NCI-H345 (cell line): ENCODE measurements at places on chromosomes 2 and 18.

- no peak for DNase-seq
These were observed 2.4 kb upstream of the TMEM178A start for GRCh38 chr2:39663187-39663930.

DNA sequence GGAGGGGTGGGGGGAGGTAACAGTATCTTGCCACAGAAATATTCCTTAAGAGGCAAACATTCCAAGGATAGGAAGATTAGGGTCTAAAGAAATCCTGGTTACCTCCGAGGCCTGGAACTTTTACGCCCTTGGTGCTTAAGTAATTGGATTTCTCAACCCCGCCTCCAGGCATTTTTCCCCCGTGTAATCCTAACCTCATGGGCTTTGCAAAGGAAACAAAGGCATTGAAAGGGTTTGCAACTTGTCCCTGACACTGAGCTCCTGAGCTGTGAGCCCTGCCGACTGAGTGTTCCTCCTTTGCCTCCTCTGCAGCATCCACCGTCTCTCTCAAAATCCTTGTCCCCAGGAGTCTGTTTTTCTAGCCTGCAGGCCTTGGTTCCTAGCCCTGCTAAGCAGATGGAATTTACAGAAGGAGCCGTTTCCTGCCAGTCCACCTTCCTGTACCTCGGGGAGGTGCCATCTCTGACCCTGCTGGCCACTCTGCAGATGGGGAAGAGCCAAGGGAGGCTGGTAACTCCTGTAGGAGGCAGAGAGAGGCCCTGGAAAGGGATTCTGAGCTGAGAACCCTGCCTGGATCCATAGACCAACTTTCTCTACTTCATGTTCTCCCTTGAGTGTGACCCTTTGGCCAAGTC, 24.2 kb downstream of the TET3 start:
- no peak for DNase-seq

GRCh38 chr2:227939271-227940027, 68.0 kb downstream of the DAW1 start:
- DNase-seq, result peak; percentile 76

- no peak for DNase-seq
These were observed 47.3 kb upstream of the SLC38A11 start for GRCh38 chr2:165002638-165003037.

GRCh38 chr2:202172439-202173211, 65.8 kb downstream of the SUMO1 start:
- no peak for DNase-seq

GRCh38 chr2:120279708-120280107, 27.1 kb downstream of the RALB start:
- no peak for DNase-seq

DNA sequence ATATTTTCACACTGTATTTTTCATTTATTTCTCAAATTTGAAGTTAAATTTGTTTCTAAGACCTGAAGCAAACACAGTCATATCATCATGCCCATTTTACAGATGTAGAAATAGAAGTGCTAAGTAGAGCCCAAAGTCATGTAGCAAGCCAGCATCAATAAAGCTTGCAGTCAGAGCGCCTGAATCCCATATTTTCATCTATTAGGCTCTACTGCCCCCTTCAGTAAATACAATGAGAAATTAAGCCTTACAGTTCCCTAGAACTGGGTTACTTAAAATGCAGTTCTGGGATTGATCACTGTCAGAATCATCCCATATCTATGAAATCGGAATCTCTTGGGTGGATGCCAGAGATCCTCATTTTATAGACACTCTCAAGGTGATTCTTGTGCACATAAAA, 419.9 kb downstream of the TGIF1 start:
- DNase-seq, result peak; percentile 67

DNA sequence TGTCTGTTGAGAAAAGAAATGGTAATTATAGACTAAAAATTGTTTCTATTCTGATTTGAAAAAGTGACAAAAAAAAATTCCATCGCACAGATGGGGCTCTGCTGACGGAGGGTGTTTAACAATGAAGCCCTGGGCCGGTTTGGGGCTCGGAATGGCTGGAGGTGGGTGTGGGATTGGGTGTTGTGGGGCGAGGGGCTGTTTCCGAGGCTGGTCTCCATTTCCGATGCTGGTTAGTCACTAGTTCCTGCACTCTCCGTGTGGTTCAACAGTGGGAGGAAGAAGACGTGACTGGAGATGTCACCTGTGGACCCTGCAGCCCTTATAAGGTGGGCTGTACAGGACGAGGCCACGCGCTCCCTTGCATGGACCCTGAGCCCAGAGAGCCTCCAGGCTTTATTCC, 143.2 kb downstream of the KLHL29 start:
- DNase-seq, result no peak

DNA sequence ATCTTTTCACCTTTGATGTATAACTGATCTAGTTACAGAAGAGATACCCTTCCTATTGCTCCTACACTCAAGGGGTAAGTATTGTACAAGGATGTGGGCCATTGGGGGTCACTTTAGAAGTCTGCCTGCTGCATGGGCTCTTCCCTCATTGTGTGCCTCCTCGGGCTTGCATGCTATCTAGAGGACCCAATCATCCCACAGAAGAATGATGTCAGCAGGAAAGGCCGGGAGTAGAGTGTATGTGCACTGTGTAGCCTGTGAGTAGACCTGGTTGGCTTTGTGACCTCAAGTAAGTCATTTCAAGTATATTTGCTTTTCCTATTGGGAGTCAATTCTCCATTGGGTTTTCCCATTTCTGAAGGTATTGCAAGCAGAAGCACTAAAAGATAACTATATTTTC, 129.5 kb upstream of the TRIB2 start:
- DNase-seq, result no peak

DNA sequence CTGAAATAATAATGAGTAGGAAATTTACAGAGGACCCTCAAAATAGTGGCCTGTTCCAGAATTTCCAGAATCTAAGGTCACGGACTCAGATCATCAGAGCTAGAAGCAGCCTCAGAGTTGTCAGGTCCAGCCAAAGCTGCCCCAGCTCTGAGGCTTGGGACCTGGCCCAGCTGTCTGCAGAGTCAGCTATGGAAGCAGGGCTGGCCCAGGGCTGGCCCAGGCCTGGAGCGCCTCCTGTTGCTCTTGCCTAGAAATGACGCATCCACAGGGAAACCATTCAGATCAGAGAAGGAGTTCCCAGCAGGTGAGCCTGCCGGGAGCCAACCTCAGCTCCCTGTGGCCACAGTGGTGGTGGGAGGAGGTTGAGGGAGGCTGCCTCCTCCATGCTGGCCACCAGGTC, 106.7 kb upstream of the ARL4C start:
- DNase-seq, result no peak
